Endodermal cell (in vitro differentiated cells): ENCODE measurements at places on chromosomes 1 and 21.

DNA sequence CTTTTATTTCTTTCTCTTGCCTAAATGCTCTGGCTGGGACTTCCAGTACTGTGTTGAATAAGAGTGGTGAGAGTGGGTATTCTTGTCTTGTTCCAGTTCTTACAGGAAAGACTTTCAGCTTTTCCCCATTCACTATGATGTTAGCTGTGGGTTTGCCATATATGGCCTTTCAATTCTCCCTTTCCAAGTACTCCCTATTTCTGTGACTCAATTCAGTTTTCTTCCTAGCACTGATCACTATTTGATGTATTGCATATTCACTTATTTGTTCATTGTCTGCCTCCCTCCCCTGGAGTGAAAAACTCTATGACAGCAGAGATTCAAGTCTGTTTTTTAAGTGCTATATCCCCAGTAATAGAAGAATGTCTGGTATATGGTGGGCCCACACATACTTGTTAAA, 618.2 kb upstream of the CAMK1G start:
- H3K27ac ChIP-seq: no peak overlapping the region
- DNase-seq: no peak
- H3K4me1 ChIP-seq: no peaks in the 10 kb centered on the region

DNA sequence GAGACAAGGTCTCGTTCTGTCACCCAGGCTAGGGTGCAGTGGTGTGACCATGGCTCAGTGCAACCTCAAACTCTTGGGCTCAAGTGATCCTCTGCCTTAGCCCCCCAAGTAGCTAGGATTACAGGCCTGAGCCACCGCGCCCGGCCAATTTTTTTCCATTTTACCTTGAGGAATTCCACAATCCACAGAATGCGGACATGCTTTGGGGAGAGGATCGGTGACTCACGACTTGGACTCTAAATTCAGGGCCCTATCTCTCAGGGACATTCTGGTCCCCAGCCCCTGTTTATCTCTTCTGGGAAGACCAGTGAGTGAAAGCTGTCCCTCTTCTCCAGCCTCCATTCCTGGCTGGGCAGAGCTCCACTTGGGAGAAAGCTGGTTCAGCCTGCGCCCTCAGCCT, 5.2 kb downstream of the PADI1 start:
- H3K36me3 ChIP-seq: no peaks in the 10 kb centered on the region
- no peaks in the 10 kb centered on the region for H3K27me3 ChIP-seq
- H3K4me3 ChIP-seq: no peak overlapping the region
- DNase-seq: no peak
- H3K27ac ChIP-seq: no peak overlapping the region

DNA sequence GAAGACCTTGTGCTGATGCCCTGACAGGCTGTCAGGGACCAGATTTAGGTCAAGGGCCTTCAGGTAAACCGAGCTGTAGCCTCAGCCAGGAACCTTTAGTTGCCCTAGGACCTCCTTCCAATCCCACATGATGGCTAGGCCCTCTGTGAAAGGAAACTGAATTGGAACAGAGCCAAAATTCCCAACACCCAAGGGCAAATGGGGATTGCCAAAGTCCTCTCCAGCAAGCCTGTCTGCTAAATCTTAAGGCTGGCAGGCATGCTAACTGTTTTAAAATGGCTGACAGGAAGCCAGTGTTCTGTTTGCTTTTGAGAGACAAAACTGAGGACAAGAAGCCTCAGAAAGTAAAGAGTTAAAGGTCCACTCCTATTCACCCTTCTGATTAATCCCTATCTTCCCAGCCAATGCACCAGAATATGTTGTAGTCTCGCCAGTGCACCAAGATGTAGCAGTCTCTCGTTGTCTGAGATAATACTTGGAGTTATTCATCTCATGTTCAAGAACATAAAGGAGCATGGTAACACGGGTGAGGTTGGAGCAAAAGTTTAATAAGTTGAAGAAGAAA, 35.1 kb downstream of the MSTO1 start:
- no peak overlapping the region for H3K27ac ChIP-seq
- no peaks in the 10 kb centered on the region for H3K27me3 ChIP-seq
- no peaks in the 10 kb centered on the region for H3K4me1 ChIP-seq

DNA sequence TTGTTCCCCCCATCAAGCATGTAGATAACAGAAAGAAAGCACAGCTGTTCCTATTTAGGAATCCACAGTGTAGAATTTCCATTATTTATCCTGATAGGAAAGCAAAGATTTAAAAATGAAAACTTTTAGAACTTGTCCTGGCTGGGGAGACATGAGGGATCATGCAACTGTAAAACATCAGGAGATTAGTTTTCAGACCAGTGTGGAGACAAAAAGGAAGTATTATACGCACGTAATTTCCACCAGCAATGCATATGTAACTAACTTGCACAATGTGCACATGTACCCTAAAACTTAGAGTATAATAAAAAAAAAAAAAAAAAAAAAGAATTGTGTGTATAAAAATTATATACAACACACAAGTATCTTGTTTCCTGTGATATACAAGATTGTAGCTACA, 172.4 kb downstream of the NEGR1 start:
- H3K4me3 ChIP-seq: no peak overlapping the region
- no peak overlapping the region for H3K27ac ChIP-seq
- H3K27me3 ChIP-seq: no peaks in the 10 kb centered on the region
- H3K36me3 ChIP-seq: no peaks in the 10 kb centered on the region
- DNase-seq: no peak
- H3K4me1 ChIP-seq: no peaks in the 10 kb centered on the region

- no peaks in the 10 kb centered on the region for H3K27me3 ChIP-seq
- peaks cover 12% of the 10 kb centered on the region for H3K4me1 ChIP-seq
- peak; percentile 86 for DNase-seq
- no peak overlapping the region for H3K4me3 ChIP-seq
- no peaks in the 10 kb centered on the region for H3K36me3 ChIP-seq
These were observed 100.7 kb downstream of the BARHL2 start for GRCh38 chr1:90616395-90616794.
